ENCODE measurements at places on chromosomes 2 and 18.

- DNase-seq, result no peak
Observed at GRCh38 chr2:158253170-158253569, 151.5 kb downstream of the UPP2 start.

GRCh38 chr2:228378696-228379425, 197.4 kb upstream of the SPHKAP start:
- no peak for DNase-seq

- DNase-seq, result no peak
Observed at GRCh38 chr2:144020047-144020446, 499.9 kb downstream of the ZEB2 start.

GRCh38 chr18:49813069-49813318, 339 bp downstream of the ACAA2 start:
- peak; percentile 44 for DNase-seq

GRCh38 chr2:103809941-103810441, 1043.9 kb upstream of the POU3F3 start:
- DNase-seq, result no peak

DNA sequence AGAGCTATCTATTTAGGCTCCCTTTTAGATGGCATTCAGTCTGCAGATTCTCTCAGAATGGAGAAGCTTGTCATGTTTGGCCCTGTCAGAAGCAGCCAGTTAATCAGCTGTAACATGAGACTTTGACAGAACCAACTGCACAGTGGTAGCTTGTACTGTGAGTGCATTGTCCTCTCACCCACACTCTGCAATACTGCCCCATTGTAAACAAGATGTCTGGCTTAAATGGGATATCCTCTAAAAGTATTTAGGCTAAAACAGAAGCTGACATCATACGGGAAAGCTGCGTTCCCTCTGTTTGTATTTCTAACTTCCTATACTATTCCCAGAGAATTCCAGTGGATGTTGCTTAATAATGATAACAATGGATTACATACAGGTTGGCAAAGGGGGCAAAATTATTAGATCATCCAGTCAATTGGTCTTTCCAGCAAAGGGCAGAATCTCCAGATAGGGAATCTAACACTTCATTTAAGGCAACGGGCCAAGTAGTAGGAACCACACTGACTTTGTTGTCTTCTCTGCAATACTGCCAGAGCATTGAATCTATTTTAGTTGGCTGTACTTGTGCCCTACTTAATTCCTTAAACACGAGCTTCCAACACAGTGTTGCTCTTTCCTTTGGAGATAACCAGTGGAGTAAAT, 15.4 kb upstream of the STAT4 start:
- DNase-seq, result no peak

GRCh38 chr2:165837122-165837521, 43.1 kb upstream of the GALNT3 start:
- DNase-seq, result no peak

GRCh38 chr18:39326772-39327171, 1761.2 kb upstream of the CELF4 start:
- no peak for DNase-seq

DNA sequence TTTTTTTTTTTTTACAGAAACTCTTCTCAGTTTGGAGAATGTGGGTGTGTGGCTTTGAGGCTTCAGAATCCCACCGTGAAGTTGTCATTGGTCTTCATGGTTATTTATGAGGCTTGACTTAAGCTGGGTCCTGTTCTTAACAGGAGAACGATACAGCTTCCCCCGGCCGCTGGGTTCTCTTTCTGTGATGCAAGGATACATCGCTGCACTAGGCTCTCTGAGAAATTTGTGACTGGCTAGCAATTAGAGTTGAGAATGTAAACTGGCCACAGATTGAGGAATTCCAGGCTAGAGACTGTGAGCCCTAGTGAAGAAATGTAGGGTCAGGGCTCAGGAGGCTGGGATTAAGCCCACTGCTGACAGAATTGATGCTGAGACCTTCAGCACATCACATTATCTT, 29.8 kb downstream of the MGAT5 start:
- DNase-seq, result no peak

GRCh38 chr2:165794536-165794928, 485 bp upstream of the GALNT3 start:
- DNase-seq, result peak; percentile 76

DNA sequence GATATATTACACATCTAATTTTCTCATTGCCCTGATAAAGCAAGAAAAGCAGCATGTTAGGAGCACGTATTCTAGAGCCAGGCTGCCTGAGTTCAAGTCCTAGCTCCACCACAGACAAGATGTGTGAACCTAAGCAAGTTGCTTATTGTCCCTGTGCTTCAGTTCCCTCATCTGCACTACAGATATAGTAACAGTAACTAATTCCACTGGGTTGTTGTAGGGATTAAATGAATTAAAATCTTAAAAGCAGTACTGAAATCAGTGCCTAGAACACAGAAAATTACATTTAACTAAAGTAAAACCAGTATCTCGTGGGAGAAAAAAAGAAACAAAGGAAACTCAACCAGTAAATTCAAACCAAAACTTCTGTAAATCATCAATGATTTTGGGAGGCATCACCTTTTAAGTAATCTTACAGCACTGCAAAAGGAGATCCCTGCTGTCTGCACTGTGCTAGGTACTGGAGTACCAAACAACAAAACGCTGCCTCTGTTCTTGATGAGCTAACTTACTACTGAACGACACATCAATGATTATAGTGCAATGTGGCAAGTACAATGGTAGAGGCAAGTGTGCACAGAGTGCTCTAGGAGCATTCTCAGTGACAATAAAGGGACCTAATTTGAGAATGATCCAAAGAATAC, 7.9 kb downstream of the MAP3K2 start:
- DNase-seq, result no peak

DNA sequence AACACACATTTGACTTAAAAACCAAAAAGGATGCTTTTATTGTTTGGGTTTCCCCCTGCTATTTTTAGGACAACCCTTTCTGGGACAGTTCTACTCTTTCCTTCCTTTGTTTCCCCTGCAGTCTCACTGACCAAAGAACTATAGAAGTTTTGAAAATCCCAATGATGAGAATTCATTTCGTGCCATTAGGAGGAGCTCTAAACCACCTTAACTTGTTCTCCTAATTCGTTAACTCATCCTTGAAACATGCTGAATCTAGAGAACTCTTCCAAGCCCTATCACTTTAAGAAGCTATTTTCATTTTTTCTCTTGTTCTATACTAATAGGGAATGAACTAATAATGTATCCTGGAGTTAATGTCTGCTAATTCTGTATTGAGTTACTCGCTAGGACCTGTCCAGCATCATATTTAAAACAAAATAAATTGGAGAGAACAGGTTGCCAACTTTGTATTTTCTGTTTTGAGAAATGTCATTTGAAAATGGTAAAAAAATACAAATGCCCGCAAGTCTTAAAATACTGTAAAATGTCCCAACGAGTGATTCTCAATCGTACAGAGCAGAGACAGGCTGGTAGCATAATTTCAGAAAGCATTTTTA, 62.9 kb downstream of the AFTPH start:
- peak; percentile 43 for DNase-seq

DNA sequence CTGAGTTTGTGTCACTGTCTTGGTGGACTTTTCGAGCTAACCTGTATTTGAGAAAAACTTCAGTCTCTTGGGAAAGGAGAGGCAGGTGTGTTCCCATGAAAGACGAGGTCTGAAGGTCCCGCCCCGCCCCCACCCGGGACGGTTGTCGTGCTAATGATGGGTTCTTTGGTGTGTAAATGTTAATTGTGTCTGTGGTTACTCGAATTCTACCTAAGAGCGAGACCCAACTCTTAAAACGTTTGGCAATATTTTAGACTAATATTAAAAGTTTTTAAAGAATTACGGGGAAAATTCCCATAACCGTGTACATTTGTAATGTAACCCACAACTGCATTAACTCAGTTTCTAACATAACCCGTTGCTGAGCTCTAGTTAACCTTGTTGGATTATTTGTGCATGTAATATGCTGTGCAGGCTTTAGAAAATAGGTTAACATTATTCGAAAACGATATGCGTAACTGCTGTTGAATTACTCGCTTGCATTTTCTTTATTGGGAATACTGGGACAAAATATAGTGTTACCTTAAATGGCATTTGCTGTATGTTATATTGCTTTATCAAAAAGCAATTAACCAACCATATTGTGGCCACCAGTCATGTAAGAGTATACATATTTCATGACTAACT, 833 bp downstream of the EPB41L5 start:
- DNase-seq, result no peak

DNA sequence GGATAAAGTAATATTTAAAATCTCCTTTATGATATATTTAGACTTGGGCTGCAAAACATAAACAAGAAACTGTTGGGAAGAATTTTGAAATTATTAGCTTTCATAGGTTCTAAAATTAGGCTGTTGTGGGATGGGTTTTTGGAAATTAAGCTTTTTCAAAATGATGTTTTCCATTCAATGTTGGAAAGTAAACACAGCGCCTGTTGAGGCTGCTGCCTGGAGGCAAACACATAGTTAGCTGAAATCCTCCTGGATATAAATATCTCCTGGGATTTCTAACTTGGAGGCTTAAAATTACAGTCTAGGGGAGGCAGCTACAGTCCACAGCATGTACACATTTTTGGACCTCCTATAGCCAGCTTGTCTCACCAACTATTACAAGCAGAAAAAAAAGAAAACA, 197.3 kb downstream of the DCC start:
- DNase-seq, result no peak
